Liver (tissue), 10 donors: ENCODE measurements at places on chromosomes 2 and 18. TPM values are rescaled to one million over a fixed set of nuclear protein-coding genes. Genes with fewer than 3 reads are reported as not detected.

Gene ACOXL
- total RNA-seq = not detected

Gene SPP2
- total RNA-seq = 76.7 TPM

Gene SERPINB12
- total RNA-seq = not detected

Gene PCGF1
- 11.1 TPM for total RNA-seq
